ENCODE measurements at places on chromosomes 13 and 19.

DNA sequence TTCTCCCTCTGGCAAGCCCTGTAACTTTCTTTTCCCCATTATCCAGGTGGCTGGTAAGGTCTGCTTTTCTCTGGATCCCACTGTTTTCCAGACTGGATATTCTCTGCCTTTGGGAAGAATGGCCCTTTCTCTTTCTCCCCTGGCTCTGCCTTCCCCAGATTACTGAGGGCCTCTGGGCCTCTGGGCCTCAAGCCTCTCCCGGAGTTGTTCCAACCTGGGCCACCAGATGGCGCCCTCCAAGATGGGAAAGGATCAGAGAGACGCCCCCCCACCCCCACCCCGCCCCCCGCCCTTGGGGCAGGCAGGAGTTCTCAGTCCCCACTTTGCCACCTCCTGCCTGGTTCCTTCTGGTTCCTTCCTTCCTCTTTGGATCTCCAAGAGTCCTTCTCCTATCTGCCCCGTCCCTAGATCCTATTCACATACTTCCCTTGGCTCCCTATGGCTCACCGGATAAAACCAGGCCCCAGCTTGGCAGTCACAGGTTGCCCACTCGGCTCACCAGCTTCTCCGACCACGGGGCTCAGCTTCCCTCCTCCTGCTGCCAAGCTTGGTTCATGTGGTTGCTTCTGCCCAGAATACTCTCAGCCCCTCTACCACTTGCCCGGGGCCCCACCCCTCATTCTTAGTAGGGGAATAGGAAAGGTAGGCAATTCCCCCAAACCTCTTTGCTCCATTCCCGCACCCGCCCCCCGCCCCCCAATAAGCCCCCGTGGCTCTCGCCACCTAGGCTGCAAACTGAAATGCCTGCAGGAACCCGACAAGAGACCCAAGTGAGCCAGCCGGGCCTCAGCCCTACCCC, 13.1 kb downstream of the EPS8L1 start:
- peak; percentile 85 for DNase-seq

DNA sequence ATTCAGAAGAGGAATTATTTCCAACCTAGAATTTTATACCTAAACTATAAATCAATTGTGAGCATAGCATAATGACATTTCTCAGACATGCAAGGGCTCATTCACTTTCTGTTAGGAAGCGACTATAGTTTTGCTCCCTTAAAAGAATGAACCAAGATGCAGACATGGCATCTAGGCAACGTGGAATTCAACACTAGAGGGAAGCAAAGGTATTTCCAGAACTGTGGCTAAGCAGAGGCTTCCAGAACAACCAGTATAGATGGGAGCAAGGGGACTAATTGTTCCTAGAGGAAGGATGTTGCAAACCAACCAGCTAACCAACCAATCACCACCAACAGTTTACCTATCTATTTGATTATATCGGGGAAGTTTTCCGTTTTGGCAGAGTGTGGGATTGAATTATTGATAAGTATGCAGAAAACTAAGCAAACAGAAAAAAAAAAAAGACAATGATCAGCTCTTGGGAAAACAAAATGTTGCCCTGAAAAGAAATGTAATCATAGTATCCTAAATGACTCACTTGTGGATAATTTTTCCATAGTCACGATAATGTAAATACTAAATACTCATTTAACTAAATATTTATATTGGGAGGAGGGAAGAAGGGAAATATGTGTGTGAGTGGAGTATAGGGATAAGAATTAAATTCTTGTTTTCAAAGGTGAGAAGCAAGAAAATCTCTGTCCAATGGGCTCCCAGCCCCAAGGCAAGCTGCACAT, 21.1 kb downstream of the ARL11 start:
- no peak for DNase-seq

DNA sequence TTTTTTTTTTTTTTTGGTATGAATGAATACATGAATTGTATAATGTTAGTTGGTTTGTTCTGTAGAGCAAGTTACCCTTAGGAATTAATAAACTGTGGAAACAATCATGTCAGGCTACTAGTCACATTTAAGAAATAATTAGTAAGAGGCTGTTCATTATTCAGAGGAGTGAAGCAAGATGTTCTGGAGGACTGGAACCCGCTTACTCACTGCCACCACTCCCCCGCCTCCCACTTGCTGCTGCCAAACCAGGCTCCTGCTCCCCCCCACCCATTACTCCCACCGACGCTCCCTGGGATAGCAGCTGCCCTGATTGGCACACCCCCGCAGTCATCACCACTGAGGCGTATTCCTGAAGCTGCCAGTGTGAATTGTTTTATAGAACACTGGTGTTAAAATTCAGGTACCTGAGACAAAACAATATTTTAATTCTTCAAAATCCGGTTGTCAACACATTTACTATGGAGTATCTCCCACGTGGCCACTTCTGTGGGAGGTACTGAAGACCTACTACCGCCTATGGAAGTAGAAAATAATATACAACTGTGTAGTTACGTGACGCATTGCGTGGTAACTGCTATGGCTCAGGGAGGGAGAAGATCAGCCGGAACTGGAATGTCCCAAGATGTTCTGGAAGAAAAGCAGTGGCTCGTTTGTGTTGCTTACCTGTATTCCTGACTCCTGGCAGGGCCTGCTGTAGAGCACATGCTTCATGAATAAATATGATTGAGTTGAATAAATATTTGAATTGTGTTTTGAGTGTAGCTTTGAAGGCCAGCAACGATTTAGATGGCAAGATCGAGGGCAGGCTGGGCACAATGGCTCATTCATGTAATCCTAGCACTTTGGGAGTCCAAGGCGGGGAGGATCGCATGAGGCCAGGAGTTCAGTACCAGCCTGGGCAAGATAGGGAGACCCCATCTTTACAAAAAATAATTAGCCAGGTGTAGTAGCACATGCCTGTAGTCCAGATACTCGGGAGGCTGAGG, 1.7 kb downstream of the DPY19L3 start:
- no peak for DNase-seq

GRCh38 chr19:43028866-43029265, 2.6 kb upstream of the PSG11 start:
- no peak for DNase-seq

GRCh38 chr19:53876651-53877224, 5.3 kb upstream of the PRKCG start:
- no peak for DNase-seq

GRCh38 chr19:39969681-39970424, 1.1 kb upstream of the PSMC4 start:
- no peak for DNase-seq

GRCh38 chr19:16200038-16201010, 2.6 kb downstream of the AP1M1 start:
- DNase-seq, result no peak

- no peak for DNase-seq
These were observed 3.7 kb upstream of the MTRF1 start for GRCh38 chr13:41267106-41267505.

- DNase-seq, result no peak
These were observed 34.1 kb upstream of the POU2F2 start for GRCh38 chr19:42166316-42166715.

DNA sequence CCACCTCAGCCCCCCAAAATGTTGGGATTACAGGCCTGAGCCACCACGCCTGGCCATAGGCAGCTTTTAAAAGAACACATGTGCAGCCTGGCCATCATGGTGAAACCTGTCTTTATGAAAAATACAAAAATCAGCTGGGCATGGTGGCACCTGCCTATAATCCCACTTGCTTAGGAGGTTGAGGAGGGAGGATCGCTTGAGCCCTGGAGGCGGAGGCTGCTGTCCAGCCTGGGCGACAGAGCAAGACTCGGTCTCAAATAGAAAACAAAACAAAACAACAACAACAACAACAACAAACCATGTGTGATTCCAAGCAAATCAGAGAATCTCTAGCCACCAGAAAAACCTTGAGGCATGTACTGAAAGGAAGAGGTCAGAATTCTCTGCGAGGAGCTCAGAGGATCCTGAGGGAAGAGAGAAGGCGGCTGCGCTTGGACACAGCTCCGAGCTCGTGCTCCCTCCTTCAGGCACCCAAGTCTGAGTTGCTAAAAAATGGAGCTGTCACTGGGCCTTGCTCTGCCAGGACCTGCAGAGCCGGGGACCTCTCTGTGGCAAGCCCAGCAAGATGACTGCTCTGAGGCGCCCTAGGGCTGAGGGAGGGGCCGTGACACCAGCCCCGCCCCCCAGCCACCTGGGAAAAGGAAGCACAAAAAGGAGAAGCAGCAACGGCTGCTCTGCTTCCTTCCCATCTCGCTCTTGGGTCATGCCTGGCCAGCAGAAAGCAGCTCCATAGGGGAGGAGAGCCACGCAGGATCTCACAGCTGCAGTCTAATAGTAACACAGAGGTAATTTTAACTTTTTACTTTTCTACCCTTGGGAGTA, at the start of gene ARL11:
TSS of gene ARL11 (plus strand) at position 677 of the 822 bp plus-strand sequence. CDS start 1,941 bp downstream, outside the sequence.
- DNase-seq, result peak; percentile 92

GRCh38 chr13:114080739-114081561, 51.5 kb downstream of the RASA3 start:
- DNase-seq, result no peak

DNA sequence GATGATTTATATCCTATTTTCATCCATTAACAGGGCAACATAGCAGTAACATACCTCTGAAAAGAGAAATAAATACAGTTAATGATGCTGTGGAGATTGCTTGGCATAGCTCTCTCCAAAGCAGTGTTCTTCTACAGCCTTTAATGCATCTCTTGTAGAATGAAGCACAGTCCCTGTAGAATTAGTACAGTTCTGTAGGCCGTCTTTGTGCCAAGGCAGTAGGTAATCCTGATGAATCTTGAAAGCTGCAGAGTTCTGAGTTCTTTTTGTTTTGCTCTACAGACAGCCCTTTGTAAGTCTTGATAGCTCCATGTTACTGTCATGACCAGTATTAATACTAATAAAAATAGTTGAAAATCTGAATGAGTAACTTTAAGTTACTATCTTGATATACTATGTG, 184.2 kb downstream of the MAB21L1 start:
- DNase-seq, result no peak

DNA sequence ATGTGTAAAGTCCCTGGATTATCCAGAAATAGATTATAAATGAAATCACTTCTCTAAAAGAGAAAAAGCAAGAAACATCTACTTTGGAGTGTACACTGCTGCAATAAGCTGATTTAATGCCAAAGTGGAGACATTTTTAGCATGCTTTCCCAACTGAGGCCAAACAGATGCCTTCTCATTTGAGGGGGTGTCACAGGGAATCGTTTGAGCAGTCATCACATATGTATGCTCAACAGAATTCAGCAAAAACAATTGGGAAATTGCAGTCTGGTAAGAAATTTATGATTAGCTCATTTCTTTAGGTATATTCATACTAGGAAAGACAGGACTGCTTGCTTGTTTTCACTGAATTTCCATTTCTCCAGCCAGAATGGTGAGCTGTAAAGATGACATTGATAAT, 27.3 kb upstream of the TPP2 start:
- DNase-seq, result no peak

DNA sequence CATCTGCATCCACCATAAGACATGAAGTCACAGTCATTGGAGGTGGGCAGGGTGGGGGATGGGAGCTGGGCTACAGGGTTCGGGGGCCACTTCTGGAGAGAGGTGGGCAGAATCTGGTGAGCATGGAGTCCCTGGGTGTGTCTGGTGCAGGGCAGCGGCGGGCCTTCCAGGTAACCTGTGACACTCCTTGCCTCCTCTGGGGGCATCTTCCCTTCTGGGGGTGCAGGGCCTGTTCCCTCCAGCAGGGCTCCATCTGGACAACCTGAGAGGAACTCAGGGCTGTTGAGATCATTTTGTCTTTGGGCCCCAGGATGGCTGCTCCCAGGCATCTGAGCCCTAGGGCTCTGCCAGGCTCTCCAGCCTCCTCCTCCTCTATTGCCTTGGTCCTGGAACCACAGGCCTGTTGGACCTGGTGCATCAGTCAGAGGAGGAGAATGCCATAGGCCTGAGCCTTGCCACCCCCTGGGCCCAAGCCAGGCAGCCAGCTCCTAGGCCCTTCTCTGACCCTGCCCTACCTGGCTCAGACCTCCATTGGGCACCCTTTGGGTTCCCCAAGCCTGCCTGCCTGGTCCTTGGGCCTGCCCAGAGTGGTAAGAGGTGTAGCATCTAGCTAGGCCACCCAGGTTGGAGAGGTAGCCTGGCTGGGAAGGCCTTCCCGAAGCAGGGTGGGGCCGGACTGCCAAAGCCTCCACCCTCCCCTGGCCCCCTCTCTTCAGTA, 13.4 kb downstream of the LYL1 start:
- peak; percentile 75 for DNase-seq

Measured in NAMALWA (cell line).